ENCODE measurements at places on chromosomes 12 and 14. TPM values are rescaled to one million over a fixed set of nuclear protein-coding genes. Genes with fewer than 3 reads are reported as not detected.

Gene NUMB
- total RNA-seq = 32.1 TPM

Gene HOXC12
- total RNA-seq = not detected

Gene EXOC3L4
- 0.66 TPM for total RNA-seq

Gene LAG3
- not detected for total RNA-seq
